ENCODE measurements at places on chromosomes 5 and 9.
A peak's percentile ranks its signal among the peaks of the same experiment; 100 is the strongest.

DNA sequence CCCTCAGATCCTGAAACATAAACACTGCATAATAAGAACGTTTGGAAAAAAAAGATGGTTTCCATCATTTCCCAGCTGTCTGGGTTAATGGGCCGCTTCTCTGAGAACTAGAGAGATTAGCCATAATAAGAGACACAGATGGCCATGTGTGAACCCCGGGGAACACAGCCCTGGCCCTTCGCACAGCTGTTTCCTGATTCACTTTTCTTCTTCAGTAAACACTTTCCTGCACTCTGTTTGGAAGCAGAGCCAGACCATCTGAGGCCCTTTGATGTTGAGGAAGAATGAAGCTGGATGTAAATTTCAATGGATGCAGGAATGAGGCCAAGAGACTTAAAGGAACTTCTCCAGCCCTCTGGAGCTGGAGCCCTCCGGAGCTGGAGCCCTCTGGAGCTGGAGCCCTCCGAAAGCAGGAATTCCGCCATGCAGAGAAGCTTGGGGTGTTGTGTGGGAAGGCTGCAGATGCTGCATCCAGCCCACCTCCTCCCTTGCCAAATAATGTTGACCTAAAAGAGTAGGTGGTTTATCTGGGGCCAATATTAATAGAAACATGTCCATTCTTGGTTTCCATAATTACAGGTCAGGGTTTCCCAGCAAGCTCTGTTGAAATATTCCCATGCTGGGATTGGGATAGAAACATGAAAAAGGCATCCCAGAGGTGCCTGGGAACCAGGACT lies 218.9 kb downstream of the NXNL2 start:
- DNase-seq = no peak

- no peak for DNase-seq
Measured at GRCh38 chr5:42513246-42513645, 90.0 kb downstream of the GHR start.

GRCh38 chr5:134141331-134142050 lies 27.0 kb downstream of the TCF7 start:
- DNase-seq = no peak

DNA sequence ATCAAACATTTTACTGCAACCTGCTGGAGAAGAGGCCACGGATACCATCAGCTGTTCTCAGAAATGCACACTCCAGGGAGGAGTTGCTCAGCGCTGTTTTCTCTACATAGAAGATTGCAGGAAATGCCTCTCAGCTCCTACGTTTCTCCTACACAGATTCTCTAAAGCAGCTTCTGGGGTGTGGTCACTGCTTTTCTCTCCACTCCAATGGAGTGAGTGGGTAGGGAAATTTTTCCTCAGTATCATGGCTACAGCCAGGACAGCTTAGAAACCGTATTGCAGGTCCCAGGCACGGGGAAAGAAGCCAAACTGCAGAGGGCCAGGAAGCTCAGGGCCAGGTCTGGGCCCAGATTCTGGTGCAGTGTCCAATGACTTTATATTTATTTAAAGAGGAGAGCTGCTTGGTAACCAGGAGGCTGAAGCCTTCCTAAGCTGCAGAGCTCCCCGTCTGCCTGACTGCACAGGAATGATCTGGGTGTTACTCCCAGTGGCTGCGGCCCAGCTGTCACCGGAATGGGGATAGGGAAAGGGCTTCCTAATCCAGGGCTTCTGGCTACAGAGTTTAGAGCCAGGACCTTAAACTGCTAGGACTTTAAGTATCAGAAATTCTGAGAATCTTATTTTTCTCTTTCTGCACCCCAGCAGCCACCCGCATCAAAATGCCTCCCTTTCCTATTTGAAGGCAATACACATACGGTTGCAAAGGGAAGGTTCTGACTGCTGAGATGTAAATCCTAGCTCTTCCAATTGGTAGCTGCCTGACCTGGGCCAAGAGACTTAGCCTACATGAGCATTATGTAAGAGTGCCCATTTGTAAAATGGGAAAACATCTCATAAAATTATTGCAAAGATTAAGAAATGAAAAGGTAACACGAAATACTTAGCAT lies 1.4 kb upstream of the SPTAN1 start:
- DNase-seq = no peak

DNA sequence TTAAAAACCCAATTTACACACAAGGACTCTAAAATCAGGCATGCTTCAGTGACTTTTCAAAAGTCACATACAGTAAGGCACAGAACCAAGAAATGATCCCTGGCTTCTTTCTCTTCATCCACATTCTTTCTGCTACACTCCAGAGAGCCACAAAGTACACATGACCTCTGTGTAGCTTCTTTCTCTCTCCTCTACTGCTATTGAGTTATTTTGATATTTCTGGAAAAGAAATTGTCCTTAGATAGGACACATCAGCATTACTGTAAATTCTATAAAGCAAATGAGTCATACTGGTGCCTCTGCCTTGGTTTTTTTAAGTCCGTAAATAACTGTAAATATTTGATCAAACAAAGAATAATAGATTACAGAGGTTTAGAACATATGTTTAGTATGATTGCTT lies 96.3 kb downstream of the KIAA0825 start:
- DNase-seq = no peak

DNA sequence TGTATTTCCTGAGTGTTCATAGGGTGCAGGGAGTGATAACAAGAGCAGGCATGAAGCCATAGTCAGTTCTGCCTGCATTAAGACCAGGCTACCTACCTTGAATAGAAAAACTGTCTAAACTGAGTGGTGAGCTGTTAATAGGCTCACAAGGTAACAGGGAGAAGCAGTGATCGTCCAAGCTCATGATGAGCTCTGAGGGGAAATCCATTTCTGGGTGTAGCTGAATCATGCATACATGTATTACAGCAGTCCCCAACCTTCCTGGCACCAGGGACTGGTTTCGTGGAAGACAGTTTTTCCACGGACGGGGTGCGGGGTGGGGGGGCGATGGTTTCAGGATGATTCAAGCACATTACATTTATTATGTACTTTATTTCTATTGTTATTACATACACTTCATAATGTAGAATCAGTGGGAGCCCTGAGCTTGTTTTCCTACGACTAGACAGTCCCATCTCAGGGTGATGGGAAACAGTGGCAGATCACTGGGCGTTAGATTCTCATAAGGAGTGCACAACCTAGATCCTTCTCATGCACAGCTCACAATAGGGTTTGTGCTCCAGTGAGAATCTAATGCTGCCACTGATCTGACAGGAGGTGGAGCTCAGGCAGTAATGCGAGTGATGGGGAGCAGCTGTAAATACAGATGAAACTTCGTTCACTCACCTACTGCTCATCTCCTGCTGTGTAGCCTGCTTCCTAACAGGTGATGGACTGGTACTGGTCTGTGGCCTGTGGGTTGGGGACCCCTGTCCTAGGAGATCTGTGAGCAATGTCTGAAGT lies 100.0 kb upstream of the IL6ST start:
- DNase-seq = no peak

GRCh38 chr5:65076251-65076869 lies 307.6 kb downstream of the CWC27 start:
- no peak for DNase-seq

- no peak for DNase-seq
Measured at GRCh38 chr5:54570916-54571315, 53.4 kb downstream of the SNX18 start.

GRCh38 chr9:96688187-96688586 lies 33.1 kb upstream of the PRXL2C start:
- no peak for DNase-seq

DNA sequence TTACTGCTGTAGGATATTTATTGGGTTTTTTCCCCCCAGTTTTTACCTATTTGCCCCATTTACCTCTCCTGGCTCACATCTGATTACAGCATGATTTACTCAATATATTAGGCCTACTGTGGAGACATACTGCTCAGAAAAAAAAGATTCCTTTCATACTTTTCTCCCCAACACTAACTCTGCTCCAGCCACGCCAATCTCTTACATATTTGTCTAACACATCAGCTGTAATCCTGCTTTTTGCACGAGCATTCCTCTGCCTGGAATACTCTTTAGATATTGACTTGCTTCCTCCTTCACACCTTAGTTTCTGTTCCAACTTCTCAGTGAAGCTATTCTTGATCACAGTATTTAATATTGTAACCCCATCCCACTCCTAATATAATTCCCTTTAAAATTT lies 158.1 kb upstream of the VCAN start:
- no peak for DNase-seq

DNA sequence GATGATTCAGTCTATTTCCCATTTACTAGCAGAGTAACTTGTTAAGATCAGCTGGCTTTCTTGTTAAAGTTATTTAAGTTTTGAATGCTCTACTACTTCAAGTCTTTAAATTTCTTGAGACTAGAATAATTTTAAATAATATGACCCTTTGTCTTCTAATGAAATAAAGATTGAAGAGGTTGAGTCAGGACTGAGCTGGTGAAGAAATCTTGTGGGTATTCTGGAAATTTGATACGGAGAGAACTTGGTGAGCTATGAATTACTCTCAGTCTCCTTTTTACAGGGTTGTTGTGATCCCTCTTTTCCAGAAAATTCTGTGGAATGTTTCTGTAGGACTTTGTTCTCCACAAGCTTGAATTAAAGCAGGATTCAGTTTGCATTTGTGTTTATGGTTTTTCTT lies 29.3 kb downstream of the RNF20 start:
- no peak for DNase-seq

GRCh38 chr5:136249678-136250266 lies 56.8 kb upstream of the SMIM32 start:
- DNase-seq = peak; percentile 17

DNA sequence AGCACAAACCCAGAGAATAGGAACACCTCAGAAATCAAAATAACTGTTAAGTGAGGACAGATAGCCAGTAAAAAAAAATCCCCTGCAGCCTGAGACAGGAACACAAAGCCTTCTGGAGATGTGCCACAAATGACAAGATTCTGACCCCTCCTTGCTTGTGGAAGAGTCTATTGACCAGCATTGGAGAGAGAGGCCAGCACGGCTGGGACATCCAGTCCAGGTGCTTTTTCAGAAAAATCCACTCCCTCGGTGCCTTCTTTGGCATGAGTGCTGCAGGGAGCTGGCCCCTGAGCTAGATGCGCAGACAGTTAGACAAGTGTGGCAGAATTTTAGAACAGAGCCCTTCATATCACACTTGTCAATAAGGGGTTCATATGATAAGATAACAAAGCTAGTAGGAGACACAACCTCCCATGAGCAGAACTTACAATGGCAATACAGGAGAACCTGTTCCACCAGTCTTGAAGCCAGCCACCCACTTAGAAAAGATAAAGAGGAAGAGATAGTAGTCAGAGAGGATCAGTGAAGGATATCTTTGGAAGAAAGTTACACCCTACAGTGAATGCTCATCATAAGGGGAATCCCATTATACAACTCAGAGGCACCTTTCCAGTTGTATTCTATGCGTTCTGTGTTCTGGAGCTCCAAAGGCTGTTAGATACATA lies 298.4 kb downstream of the TLE1 start:
- no peak for DNase-seq

GRCh38 chr5:113029614-113030013 lies 53.0 kb downstream of the DCP2 start:
- DNase-seq = no peak

DNA sequence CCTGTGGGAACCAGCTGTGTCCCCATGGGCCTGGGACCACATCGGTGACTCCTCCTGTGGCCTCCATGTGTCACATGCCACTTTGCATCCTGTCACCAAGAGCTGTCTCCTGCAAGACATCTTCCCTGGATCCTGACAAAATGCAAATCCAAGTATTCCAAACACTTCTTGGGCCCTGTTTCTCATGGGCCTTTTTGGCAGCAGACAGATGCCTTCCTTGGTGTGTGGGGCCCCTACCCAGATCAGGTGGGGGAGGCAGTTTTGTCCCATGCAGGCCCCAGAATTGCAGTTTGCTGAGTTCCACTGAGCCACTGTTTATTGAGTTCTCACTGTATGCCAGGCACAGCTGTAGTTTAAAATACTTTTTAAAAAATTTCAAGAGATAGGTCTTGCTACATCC lies 62.5 kb upstream of the GABRP start:
- no peak for DNase-seq

- no peak for DNase-seq
Measured at GRCh38 chr9:35342221-35342958, 147.5 kb upstream of the RUSC2 start.

DNA sequence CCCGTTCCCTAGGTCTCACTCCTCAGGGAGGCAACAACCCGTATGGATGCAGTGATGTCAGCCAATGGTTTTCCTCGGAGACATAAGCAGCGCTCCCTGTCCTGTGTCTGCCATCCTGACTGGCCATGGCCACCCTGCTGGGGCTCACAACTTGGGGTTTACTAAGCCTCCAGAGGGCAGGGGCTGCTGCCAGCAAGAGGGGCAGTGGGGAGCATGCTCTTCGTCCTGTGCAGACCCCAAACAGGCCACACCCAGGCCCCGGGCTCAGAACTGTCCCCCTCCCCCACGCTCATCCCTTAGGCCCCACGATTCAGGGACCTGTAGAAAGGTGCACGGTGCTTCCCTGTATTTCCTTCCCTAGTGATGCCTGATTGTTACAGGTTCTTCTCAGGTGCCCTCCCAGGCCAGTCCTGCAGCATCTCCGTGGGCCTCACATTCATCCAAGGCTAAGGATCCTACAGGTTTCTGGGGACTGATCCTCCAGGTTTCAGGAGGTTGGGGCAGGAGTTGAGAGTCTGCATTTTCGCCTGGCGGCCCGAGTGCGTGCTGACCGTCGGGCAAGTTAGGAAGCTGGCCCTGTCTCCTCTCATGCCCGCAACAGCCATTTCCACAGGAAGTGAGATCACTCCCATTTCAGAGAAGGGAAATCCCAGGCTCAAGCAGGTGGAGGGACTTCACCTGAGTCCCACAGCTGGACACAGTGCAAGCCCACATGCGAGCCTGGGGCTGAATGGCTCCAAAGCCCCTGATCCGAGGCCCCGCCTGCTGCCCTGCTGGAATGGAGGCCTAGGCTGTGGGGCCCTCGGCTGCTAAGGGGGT lies 217.6 kb downstream of the ROR2 start:
- DNase-seq = no peak

GRCh38 chr5:159905496-159905895 lies 10.8 kb upstream of the ADRA1B start:
- no peak for DNase-seq

DNA sequence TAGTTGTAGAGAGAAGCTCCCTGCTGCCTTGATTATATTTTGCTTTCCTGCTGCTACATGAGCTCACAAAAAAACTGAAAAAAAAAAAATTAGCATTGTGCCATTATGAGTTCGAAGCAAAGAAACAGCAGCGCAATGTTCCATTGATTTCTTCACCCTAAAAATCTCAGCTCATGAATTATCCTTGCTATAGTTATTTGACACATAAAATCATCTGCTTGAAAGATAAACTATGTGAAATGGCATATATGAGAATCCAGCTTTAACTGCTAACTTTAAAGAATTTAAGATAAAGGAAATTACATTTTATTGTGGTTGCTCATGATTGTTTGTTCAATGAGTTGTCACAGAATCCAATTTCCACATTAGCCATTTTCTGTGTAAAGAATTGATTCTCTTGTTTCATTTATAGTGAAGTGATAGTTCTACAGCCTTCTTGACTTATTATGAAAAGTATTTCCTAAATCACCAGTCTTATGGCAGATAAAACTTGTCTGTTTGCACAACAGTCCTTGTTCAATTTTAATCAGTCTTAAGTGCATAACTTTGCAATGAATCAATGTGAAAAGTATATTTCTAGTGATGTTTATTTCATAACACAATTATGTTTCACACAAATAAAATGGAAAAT lies 1275.0 kb upstream of the CDH9 start:
- DNase-seq = no peak

GRCh38 chr5:170361616-170362015 lies 27.6 kb downstream of the KCNMB1 start:
- DNase-seq = no peak
